ENCODE measurements at places on chromosomes 7 and 10. TPM values are rescaled to one million over a fixed set of nuclear protein-coding genes. Genes with fewer than 3 reads are reported as not detected.

GRCh38 chr10:129494176-129494575, 27.1 kb downstream of the MGMT start:
- DNase-seq: no peak

DNA sequence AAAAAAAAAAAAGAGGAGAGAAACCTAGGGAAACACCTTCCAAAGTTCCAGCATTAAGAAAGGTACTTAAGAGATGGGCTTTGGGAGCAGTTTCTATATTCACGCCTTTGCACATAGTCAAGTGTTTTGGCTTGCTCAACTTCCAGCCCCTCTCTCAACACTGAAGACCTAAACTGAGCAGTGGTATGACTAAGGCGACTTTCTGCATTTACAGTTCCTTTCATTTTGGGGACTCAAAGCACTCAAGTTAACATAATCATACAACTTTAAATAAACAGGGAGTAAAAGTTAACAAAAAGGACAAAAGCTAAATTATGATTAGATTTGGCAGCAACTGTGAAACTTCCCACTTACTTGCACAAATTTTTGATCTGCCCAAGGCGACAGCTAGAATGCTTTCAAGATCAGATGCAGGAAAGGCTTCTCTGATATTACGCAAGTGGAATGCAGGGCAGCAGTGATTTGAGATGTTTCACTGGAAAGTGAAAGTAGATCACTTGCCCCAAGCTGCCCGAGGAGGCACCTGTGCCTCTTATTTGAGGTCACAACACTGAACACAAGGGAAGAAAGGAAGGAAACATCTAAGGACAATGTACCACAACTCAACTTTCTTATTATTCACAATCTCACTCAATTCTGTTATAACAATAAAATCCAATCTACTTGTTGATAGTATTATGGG, 199.5 kb downstream of the SKAP2 start:
- no peak for DNase-seq

GRCh38 chr10:98431016-98431415, 15.7 kb downstream of the HPS1 start:
- no peak for DNase-seq

CUBN gene
- total RNA-seq: 7.8 TPM

- DNase-seq: no peak
These were observed 50.9 kb upstream of the SEMA3D start for GRCh38 chr7:85237721-85238120.

CROT gene
- total RNA-seq: 18.4 TPM

GRCh38 chr7:158531661-158532060, 56.0 kb downstream of the PTPRN2 start:
- peak; percentile 40 for DNase-seq

DNA sequence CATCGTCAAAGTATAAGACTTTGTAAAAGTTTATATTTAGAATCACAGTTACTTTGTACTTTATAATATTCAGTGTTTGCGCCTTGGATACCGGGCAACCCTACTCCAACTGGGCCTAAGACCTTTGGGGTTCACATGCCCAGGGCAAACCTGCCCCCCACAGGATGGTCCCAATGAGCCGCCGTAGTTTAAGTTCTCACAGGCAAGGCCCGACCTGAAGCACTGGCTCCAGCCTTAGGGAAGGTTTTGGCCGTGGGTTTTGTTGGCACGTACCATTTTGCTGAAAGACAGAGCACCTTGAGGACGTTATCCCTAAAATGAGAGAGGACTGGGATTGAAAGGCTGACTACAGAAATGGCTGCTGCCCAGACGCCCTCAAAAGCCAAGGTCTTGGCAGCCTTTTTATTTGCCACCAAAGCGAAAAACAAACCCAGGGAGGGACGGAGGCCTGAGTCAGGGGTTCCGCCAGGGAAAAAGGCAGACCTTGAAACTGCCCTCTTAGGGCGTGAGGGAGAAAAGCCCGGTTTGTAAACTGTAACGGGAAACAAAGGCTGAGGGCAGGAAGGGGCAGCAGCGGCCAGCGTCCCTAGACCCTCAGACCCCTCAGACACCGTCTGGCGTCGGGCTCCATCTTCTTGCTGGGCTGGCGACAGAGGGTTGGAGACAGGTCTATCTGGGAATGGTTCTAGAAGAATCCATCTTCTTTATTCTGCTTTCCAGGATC, at the start of gene CCDC172:
CCDC172 (plus strand) TSS at position 222 of the 724 bp plus-strand sequence. CDS start 564 bp downstream, outside the sequence.
- DNase-seq: no peak

OR2A12 gene
- total RNA-seq: not detected

URGCP gene
- total RNA-seq: 31.6 TPM

CPXM2 gene
- total RNA-seq: 1.8 TPM

DNA sequence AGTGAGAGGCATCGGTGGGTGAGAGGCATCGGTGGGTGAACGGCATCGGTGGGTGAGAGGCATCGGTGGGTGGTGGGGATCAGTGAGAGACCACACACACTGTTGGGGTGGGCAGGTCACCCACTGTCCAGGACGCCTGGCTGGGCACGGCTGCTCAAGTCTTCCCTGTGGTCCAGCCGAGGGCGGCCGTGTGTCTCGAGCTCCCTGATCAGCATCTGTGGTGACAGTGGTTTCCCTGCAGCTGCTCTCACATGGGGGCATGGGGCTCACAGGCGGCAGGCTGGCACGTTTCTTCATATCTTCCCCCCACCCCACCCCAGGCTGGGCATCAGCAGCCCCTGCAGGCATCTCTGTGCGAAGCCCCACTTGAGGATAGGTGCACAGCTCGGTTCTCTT, 78.2 kb downstream of the NKX6-2 start:
- DNase-seq: no peak

PAX2 gene
- 13.2 TPM for total RNA-seq

SPAM1 gene
- total RNA-seq: not detected

CYP3A4 gene
- not detected for total RNA-seq

DNA sequence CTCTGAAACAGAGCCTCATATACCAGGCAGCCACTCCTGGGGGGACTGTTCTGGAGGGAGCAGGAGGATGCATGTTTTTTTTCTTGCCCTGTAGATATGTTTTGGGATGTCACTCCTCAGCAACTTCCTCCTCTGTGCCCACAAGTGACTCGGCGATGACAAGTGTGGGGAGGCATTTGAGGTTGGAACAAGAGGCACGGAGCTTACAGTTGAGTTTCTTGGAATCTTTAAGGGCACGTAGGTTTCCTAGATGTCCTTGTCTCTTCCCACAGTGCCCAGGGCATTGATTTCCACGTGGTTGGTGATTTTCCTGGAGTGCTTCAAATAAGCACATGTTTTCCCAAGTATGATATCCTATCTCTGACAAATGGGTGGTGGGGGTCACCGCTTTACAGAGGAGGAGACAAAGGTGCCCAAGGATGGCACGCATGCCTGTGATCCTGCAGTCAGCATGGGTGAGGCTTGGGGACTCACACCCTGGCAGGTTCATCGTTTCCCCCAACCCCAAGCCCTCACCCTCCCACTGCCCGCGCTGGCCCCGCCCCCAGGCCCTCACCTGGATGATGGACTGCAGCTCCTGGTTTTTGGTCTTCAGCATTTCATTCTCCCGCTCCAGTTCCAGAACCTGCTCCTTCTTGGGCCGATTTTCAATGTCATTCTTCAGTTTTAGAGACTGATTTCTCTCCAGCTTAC, 95.2 kb upstream of the GNA12 start:
- no peak for DNase-seq

ECHDC3 gene
- total RNA-seq: 1.3 TPM

DNA sequence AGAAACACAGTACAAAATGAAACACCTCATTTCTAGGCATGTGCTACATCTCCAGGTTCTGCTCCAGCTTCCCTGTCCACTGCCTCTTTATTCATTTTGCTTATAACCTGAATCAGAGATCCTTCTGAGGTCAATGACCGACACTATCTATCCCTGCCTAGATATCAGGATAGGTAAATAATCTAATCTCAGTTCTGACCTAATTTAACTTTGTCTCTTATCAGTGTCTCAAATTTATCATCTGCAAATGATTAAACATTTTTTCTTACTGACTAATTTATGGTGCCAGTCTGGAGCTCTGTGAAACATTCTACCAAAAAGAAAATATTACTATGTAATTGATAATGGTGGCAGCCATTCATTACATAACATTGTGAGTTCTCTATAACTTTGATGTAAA, 61.1 kb downstream of the SGCE start:
- no peak for DNase-seq

DNA sequence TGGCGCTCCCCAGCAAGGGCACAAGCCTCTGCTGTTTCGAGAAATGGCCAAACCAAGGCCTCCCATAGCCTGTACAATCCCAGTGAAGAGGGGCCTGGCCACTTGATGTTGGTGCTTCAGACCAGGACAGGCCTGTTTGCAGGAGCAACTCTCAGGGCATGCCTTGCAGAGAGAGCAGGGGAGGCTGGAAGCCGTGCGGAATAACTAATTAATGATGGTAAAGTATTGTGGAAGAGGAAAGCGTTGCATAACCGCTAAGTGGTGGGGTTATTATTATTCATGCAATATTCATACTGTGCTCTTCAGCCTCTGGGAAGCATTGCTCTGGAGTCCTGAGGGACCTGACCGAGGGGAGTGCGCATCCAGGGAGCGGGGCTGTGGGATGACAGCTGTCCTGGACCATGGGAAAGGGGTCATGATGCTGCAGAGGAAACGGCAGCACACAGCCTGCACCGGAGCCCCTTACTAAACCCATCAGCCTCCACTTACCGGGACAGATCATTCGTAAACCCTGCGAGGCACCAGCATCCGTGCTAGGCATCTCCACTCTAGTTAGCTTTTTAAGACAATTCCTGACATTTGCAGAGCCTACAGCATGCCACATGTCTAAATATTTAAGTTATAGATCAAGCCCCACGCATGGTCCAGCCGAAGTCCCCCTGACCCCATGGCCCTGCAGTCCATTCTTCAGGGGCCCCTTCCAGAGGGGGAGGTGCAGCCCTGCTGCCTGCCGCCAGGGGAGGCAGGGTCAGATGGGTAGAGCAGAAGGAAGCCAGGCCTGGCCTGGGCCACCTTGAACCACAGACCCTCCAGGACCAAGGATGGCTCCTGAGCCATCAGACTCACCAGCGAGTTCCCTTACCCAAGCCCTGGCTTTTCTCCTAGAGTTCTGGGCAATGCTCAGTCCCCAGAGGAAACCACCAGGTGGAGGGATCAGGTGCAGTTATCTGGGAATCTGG, 11.6 kb downstream of the TMEM273 start:
- no peak for DNase-seq

DNA sequence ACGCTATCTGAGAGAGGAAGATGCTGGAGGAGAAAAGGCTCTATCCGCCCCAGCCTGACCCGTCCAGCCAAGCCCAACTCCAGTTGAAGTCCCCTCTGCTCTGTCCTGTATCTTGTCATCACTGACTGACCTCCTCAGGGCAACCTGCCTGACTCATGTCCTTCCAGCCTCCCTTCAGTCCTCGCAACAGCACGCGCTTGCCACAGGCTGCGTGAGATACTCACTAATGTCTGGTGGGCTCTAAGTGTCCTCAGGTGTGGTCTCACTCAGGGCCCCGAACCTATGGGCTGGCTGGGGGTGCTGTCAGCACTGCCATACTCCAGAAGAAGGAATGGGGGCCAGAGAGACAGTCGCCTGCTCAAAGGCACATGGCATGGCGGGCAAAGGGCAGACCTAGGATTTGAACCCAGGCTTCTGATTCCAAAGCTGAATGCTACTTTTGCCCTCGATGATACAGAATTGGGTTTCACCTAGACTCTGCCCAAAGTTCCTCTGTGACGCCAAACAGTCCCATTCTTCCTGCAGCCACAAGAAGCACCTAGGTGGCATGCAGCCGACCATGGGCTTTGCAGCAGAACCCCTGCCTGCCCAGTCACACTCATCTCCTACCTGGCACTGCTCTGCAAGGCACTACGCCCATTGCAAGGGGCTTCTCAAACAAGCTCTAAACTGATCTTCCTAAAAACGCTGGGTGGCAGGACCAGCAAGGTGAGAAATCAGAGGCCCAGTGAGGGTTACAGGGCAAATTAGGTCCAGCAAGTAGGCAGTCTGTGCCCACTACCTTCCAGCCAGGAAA, 8.5 kb downstream of the FAM53B start:
- no peak for DNase-seq

DNA sequence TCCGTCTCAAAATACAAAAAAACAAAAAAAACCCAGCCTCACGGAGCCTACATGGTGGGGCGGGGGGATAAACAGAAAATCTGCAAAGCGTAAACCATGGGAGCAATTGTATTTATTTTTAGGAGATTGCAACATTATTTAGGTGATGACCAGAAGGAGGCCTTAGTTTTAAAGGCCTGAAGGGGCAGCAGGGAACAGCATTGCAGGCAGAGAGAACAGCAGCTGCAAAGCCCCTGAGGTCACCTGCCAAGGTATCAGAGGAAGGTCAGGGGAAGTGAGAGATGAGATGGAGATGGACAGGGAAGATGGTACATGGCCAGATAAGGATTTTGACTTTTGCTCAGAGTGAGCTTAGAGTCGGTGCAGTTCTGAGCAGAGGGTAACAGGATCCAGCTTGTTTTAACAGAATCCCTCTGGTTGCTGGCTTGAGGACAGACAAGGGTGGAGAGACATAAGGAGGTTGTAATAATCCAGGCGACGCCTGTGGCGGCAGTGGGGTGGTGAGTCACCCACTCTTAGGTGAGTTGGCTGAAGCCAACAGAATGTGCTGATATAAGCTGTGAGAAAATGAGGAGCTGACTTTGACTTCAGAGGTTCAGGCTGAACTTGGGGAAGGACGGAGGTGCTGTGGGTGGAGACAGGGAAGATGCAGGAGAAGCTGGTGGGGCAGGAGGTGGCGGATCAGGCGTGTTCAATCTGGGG, 82.3 kb upstream of the GTF2I start:
- no peak for DNase-seq

IKZF5 gene
- total RNA-seq: 12.1 TPM

DNA sequence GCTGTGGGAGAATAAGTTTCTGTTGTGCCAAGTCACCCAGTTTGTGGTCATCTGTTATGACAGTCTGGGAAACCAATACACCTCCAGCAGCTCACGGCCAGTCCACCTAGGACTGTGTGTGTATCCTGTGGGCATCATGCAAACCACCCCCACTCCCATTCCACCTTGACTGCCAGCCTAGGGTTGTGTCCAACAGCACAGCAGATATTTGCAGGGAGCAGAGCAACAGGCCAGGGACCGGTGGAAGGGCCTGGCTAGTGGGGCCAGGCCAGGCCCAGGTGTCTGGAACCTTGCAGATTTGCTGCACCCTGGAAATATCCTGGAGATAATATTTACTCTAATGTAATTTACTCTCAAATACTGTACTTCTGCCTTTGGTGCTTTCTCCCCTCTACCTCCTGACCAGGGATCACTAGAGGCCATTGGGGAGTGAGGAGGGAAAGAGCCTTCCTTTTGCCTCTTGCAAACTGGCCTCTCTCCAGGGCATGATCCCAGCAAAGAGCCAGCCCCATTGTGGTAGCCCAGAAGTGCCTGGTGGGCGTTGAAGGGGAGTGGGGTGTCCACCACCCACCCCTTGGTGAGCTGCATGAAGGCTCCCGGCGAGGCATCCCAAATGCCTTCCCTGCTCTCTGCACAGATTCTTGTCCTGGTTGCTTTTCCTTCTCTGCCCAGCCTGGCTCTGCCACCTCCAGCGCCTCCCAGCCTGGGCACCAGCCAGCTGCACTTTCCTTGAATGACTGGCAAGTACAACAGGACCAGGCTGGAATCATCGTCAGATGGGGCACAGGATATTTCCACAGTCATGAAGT, 15.2 kb upstream of the TPST1 start:
- DNase-seq: no peak

DNA sequence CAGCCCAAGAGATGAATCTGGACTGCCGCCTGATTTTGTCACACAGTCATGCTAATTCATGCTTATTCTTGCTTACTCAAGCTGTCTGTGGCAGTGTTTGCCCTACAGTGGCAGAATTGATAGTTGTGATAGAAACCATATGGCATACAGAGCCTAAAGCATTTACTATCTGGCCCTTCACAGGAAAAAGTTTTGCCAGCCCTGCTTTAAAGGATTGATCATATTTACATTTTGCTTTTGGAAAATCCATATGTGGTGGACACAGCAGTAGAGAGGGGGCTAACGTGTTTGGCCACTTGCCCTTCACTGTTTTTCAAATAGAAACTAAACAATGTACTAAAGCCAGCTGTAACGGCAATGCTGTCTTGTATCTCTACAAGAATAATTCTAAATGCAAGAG, 974.0 kb upstream of the GHITM start:
- no peak for DNase-seq

Measured in cerebellum (tissue), 4 donors.